Right ventricle myocardium inferior (tissue), 1 donor: ENCODE measurements at places on chromosomes 4 and X.

GRCh38 chrX:101595739-101596419, 21.9 kb downstream of the ARMCX6 start:
- no peak for DNase-seq

- no peak for DNase-seq
These were observed 286.3 kb upstream of the UGT8 start for GRCh38 chr4:114312338-114312737.

- DNase-seq: no peak
These were observed 103.3 kb downstream of the PARM1 start for GRCh38 chr4:75036046-75036830.

DNA sequence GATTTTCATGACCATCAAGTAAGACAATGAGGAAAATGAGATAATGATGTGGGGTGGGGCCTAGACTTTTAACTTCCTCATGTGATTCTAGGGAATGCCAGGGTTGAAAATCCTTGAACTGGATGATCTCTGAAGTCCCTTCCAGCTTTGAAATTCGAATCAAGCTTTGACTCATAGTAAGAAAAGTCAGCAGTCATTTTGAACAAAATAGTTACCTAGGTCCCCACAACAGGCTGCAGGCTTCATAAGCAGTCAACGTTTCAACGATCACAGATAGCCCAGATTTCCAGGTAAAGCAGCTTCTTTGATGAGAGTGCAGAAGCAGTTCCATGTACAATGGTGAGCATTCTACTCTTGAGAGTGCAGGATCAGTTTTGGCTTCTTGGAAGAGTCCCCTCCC, 93.7 kb downstream of the GRIA3 start:
- DNase-seq: no peak

DNA sequence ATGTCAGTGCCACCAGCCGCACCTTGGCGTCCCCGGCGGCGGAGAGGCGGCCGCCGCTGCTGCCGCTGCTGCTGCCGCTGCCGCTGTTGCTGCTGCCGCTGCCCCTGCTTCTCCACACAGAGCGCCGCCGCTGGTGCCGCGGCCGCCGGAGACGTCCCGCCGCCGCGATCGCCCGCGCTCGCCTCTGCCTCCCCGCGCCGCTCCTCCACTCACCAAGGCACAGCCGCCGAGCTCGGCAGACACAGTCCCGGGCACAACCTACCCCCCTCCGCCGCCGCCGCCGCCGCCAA, at the start of gene PPP3CA:
PPP3CA (minus strand) TSS at position 260 of the 290 bp plus-strand sequence.
- DNase-seq: no peak

DNA sequence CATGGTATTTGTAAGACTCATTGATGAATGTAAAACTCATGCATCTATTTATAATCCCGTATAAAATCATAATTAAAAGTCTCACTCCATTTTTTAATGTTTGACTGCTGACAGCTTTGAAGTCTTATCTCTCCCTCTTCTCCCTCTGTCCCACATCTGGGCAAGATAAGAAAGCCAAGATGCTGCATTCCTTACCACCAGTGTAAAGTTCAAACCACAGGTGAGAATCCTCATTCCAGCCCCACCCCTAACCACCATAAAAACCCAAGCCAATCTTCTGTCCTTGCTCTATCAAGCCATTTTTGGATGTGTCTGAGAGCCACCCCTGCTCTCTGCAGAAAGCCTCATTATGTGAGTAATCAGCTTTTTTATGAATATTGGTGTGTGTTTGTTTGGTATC, 59.3 kb upstream of the MAGED1 start:
- no peak for DNase-seq

DNA sequence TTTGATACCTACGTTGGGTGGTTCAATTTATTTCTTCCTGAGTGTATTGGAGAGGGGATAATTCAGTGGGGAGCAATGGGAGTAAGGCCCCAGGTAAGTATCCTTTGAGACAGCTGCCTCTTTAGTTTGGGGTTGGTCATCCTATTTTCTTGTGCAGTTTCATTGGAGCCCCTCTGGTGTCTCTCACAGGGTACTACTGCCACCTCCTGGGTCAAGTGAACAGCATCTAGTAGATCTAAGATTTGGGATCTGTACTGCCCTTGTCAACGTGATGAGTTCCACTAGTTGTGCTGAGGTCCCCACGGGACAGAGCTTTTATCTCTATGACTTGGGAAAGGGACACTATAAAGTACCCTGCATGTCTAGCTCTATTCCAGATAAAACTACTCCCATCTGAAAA, 80.6 kb downstream of the PBDC1 start:
- no peak for DNase-seq

DNA sequence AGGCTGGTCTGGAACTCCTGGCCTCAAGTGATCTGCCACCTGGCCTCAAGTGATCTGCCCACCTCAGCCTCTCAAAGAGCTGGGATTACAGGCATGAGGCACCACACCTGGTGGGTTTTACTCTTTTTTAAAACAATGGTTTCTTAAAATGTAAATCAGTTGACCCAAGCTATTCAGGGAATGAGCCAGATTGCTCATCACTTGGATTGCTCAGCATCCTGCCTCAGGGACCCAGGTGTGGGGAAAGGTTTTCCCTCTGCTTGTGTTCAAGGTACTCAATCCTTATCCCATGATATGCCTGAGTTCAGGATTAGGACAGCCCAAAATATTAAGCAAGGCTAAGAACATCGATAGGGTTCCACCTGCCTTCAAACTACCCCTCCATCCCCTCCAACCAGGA, 67.4 kb downstream of the CHRNA9 start:
- DNase-seq: no peak

DNA sequence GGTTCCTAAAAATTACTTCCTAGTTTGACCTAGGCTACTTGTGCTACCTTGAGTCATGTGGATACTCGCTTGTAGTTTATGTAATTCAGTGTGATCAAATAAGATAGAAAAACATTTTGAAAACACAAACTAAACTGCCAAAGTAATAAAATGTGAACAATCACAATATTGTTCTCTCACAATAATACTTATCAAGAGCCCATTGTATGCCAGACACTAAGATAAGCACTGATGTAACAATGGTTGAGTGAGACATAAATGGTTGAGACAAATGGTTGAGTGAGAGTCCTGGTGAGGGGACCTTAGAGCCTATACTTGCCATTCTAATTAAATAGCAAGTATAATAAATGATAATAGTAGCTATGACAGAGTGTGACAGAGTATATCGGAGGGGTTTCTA, 41.7 kb downstream of the RFC1 start:
- no peak for DNase-seq

DNA sequence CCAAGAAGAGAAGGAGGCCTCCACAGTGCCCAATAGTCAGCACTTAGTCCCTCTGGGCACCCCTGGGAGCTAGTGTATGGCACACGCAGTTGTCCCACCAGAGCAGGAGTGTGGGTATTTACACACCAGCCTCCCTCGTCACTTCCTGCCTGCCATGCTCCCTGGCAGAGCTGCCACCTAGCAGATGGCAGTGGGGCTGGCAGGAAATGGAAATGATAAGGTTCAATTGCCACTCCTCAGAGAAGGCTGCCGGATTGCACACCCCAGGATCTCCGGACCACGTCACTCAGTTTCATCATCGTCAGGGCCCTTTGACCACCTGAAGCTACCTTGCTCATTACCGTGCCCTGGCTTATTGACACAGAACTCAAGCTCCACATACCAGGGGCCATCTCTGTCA, 173.3 kb upstream of the PSAPL1 start:
- DNase-seq: peak; percentile 21

GRCh38 chr4:174210354-174210753, 73.1 kb downstream of the FBXO8 start:
- no peak for DNase-seq

DNA sequence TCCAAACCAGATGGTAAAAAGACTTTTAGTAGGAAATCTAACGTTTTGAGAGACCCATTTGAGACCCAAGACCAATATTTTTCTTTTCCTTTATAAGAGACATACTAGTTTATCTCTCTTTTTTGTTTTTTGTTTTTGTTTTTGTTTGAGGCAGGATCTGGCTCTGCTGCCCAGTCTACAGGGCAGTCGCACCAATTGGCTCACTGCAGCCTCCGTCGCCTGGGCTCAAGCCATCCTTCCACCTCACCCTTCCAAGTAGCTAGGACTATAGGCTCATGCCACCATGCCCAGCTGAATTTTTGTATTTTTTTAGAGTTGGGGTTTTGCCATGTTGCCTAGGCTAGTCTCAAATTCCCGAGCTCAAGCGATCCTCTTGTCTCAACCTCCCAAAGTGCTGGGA, 77.2 kb upstream of the FHDC1 start:
- no peak for DNase-seq

DNA sequence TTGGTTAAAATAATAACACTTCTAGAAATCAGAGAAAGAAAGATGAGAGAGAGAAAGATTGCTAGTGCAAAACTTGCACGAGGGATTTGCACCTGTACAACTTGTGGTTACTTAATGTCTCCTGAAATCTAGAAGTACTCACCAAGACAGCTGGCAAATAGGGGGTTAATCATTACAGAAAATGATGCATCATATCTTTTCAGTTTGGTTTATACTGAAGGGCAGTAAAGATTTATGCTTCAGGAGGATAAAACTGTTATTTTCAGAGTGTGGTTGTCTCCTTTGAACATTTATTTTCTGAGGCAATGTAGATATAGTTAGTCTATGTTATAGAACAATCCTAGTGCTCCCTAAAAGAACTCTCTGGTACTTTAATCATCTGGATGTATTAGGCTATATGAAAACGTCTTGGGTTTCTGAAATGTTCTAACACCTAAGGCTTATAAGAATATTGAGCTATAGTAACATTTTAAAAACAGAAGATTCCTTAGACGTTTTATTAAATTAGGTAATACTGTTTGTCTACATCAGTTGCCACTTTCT, 13.3 kb downstream of the ATOH1 start:
- no peak for DNase-seq

GRCh38 chrX:41335958-41336331, 2.0 kb downstream of the DDX3X start:
- no peak for DNase-seq

DNA sequence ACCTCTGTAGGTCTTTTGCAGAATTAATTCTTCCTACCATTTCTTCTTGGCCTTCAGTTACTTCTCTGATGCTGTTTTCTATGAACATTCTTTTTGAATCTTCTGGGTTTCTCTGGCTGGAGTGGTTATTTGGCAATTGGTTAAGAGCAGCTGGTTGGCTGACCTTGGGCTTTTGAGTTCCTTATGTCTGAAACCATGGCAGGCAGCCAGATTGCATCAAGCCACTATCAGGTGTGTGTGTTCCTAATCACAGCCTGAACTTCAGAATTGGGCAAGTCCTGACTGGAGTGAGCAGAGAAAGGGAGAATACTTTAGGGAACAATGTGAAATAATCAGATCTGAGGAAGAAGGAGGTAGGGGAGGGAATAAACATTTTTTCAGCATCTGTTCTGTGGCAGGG, 90.2 kb downstream of the ARHGAP10 start:
- DNase-seq: peak; percentile 88

DNA sequence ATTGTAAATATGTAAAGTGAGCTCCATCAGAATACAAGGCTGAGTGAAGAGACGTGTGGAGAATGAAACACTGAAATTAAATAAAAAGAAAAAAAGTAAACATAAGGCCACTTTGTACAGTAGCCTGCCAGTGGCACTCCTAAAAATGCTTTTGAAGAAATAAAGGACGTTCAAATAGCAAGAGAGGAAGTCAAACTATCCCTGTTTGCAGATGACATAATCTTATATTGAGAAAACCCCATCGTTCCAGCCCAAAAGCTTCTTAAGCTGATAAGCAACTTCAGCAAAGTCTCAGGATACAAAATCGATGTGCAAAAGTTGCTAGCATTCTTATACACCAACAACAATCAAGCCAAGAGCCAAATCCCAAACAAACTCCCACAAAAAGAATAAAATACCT, 24.2 kb downstream of the RASSF6 start:
- DNase-seq: no peak

- no peak for DNase-seq
These were observed 59.2 kb downstream of the SHROOM3 start for GRCh38 chr4:76494243-76494642.

GRCh38 chrX:40748977-40749376, 13.6 kb upstream of the MED14 start:
- DNase-seq: no peak

DNA sequence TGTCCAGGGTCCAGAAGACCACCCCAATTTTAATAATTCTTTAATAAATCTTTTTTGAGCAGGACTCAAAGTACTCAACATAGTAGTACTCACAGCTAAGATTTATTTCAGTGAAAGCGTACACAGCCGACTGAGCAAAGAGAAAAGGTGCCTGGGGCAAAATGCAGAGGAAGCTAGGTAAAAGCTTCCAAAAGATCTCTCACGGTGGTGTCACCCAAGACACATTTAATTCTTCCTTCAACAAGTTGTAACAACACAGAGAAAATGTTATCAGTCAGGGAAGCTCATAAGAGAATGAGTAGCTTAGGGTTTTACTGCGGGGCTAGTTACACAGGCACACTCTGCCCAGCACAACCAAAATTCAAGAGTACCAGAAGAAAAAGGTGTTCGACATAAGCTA, 201.1 kb downstream of the OPHN1 start:
- no peak for DNase-seq

DNA sequence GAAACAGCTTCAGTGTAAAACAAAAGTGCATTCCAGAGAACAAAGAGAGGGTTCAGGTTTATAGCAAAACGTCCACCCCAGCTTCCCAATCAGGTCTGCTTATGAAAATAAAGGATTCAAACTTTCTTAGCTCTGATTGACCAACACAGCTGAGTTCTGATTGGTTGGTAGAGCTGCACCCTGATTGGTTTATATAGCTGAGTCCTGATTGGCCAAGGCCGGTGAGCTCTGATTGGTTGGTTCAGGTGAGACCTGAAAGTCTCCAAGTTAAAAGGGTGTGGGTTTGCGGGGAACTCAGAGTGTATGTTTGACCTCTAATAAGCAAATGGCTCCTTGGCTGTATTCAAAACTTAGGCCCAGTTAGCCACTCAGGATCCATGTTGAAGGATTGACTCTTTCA, 20.9 kb downstream of the CLRN2 start:
- DNase-seq: no peak

DNA sequence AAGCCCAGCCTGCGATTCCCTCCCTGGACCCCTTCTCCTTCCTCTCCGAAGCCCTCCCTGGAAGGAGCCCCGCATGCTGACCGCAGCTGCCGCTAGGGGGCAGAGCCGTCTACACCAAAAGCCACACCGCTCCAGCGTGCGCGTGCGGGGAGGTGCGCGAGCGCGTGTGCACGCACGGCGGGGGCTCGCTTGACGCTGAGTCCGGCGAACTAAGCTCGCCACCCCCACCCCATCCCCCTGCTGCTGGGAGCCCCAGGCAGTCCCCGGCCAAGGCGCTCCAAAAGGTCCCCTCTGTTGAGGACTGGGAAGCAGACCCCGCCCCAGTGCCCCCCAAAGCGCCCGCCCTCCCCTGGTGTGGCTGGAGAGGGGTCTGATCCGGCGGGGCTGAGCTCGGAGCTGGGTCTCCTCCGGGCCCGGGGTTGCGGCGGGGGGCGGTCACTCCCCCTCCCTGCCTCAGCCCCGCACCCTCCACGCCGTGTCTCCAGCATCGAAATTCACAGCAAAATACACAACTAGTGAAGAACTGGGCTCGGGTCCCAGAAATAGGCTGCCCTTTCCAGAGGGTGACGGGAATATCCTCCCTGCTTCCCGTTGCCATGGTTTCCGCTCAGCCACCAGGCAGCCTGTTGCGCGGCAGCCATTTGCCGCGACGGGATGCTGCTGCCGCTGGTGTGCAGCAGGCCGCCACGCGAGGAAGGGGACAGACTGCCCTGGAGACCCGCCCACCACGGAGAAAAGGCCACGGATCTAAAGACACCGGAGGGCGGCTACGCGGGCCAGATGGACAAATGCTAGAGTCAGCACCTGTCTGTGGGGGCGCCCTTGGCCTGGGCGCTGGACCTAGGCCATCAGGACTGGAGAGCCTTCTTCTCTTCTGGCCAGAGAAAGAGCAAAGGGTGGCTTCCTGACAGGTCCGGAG, 11.2 kb upstream of the CCNQ start:
- peak; percentile 88 for DNase-seq
